ENCODE measurements at places on chromosomes 7 and 10. TPM values are rescaled to one million over a fixed set of nuclear protein-coding genes. Genes with fewer than 3 reads are reported as not detected.

CALY gene
- total RNA-seq = 0.33 TPM

FZD8 gene
- total RNA-seq = 4.9 TPM

PHTF2 gene
- 17.4 TPM for total RNA-seq

CALHM1 gene
- not detected for total RNA-seq

ASZ1 gene
- total RNA-seq = not detected

CYP3A4 gene
- not detected for total RNA-seq

EVX1 gene
- total RNA-seq = 0.14 TPM

AGR3 gene
- total RNA-seq = not detected

Data from A549 treated with Mapracorat at 1 μM for 4 hours (cell line).